ENCODE measurements at places on chromosomes 11 and 22.

DNA sequence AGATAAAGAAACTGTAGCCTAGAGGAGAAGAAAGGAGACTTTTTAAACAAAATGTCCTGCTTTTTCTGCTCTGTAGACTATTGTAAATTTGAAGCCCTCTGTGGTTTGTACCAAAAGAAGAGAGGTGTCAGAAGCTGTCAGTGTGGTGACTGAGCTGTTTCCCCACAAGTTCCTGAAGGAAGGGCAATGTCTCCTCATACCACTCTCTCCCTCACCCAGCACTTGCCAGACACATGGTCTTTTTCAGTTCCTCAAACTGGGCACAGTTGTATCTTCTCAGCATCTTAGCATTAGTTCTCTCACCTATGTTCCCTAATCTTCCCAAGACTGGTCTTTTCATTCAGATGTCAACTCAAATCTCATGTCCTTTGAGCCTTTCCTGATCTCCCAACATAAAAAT lies 4.3 kb downstream of the BCO2 start:
- DNase-seq, result no peak

- no peak for DNase-seq
These were observed 126.6 kb downstream of the DSCAML1 start for GRCh38 chr11:117670443-117670842.

DNA sequence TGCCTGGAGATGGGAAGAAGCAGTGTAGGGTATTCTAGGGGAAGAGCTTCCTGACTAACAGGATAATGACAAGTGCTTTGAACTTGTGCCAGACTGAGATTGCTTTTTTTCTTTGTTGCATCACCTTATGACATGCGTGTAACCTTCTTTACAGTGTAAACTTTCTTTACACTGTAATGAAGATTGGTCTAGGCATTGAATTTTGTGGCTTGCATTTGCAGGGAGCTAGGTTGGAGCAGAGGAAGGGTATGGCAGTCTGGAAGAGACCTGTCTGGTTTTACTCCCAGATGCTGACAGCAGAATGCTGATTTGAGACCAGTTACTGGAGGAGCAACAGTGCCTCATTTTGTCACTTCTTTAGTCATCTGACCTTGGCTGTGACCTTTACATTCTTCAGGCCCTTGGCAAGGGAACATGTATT lies 5.6 kb downstream of the DDB2 start:
- no peak for DNase-seq

GRCh38 chr11:119115484-119116234 lies 5.7 kb upstream of the HINFP start:
- no peak for DNase-seq

- no peak for DNase-seq
These were observed 5.5 kb downstream of the B3GAT1 start for GRCh38 chr11:134406264-134407185.

DNA sequence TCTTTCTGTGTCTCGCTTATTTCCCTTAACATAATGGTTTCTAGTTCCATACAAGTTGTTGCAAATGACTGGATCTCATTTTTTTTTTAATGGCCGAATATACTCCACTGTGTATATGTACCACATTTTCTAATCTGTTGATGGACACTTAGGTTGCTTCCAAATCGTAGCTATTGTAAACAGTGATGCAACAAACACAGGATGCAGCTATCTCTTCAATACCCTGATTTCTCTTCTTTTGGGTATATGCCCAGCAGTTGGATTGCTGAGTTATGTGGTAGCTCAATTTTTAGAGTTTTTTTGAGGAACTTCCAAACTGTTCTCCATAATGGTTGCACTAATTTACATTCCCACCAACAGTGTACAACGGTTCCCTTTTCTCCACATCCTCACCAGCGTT lies 100.4 kb upstream of the CHORDC1 start:
- DNase-seq, result no peak

DNA sequence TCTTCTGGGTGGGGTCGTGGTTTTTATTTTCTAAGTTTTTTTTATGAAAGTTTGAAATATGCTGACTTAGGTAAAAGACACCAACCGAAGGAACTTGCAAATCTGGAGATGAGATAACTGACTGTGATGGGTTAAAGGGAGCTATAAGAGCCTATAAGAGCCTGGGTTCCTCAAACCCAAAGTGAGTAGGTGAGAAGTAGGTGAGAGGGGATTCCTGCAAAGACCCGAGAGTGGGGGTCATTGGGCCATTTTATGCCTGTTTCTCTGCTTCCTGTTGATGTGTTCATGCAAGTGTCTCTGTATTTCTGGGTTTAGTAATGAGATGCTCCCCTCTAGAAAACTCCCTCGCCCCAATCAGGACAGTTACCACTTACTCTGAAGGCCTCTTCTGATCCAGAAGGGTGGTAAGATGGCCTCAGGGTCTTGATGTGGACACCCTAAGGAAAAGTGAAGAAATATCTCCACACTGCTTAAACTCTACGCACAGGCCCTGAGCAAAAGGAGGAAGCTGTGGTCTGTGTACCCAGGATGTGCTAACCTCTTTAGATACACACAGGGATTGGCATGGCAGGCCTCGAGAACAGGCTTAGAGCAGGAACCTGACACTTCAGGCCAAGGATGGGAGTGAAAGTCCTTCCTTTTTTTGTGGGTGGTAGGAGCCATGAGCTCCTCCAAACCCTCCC lies 1.8 kb downstream of the FLI1 start:
- DNase-seq, result no peak

DNA sequence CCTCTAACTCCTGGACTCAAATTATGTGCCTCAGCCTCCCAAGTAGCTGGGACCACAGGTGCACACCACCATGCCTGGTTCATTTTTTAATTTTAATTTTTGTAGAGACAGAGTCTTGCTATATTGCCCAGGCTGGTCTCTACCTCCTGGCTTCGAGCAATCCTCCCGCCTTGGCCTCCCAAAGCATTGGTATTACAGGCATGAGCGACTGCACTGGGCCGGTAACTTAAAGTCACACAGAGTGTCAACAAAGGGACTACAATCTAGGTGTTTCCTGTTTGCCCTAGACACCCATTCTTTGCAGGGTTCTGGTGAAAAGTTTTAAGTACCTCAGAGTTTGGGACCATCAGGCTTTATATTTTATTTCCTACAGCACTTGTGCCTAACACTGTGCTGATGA lies 8.4 kb downstream of the UVRAG start:
- no peak for DNase-seq

GRCh38 chr11:118838905-118839553 lies 44.7 kb upstream of the CXCR5 start:
- no peak for DNase-seq

- DNase-seq, result no peak
These were observed 114.5 kb upstream of the SYT13 start for GRCh38 chr11:45400591-45400990.

GRCh38 chr11:117863383-117863782 lies 13.1 kb downstream of the FXYD6 start:
- no peak for DNase-seq

GRCh38 chr11:129698212-129698611 lies 117.4 kb upstream of the TMEM45B start:
- no peak for DNase-seq

- DNase-seq, result no peak
These were observed 4.0 kb downstream of the JRKL start for GRCh38 chr11:96393753-96394348.

DNA sequence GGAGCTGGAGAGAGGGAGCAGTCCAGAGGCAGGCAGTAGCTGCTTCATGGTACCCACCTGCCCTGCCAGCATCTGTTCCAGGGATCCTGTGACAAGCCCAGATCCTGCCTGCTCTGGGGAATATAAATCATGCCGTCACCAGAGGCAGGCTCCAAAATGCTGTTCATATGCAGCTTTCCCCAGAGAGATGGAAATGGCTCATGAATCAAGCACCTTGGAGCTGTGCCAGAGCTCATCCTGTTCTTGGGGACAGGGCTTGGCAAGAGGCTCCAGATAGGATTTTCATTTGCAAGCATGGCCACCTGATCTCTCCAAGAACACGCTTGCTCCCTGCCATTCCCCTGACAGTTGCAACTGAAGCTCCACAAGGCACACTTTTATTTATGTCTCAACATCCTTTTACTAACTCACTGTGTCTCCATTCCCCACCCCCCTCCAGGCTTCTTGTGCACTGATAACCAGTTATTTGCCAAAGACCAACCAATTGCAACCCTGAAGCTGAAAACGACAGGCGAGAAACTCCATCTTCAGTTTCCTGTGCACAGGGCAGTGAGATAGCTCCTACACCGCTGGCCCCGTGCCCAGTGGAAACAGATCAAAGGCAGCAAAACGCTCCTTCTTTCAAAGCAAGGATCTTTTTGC lies 115.8 kb upstream of the PITPNB start:
- DNase-seq, result no peak
